Stimulated activated memory B cell treated with anti-CD40 and anti-IgM and Interleukin-4, amounts not matched to agents 10 μg/mL and 1 μg/mL and 100 μg/mL, for 72 hours (primary cell): ENCODE measurements at places on chromosomes 2 and 18.

DNA sequence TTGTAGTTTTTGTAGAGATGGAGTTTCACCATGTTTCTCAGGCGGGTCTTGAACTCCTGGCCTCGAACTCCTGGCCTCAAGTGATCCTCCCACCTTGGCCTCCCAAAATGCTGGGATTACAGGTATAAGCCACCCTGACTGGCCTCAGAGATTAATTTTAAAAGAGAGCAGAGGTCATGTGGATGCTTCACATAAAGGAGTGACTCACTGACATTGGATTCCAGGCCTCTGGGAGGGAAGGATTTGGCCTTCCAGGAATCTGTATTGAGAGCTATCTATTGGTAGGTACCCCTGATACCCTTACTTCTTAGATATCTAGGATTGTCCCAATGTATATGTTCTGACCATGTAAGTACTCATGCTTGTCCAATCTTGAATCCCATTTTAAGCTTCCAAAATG, 138.4 kb downstream of the FAM161A start:
- no peak overlapping the region for H3K27ac ChIP-seq
- no peak overlapping the region for H3K4me3 ChIP-seq
- peaks cover 11% of the 10 kb centered on the region for H3K27me3 ChIP-seq
- no peaks in the 10 kb centered on the region for H3K36me3 ChIP-seq
- H3K4me1 ChIP-seq = no peaks in the 10 kb centered on the region
- no peak for ATAC-seq

GRCh38 chr2:6926071-6926732, 9.0 kb downstream of the RNF144A start:
- no peak overlapping the region for H3K27ac ChIP-seq
- no peak for ATAC-seq
- H3K36me3 ChIP-seq = peaks cover 10% of the 10 kb centered on the region

DNA sequence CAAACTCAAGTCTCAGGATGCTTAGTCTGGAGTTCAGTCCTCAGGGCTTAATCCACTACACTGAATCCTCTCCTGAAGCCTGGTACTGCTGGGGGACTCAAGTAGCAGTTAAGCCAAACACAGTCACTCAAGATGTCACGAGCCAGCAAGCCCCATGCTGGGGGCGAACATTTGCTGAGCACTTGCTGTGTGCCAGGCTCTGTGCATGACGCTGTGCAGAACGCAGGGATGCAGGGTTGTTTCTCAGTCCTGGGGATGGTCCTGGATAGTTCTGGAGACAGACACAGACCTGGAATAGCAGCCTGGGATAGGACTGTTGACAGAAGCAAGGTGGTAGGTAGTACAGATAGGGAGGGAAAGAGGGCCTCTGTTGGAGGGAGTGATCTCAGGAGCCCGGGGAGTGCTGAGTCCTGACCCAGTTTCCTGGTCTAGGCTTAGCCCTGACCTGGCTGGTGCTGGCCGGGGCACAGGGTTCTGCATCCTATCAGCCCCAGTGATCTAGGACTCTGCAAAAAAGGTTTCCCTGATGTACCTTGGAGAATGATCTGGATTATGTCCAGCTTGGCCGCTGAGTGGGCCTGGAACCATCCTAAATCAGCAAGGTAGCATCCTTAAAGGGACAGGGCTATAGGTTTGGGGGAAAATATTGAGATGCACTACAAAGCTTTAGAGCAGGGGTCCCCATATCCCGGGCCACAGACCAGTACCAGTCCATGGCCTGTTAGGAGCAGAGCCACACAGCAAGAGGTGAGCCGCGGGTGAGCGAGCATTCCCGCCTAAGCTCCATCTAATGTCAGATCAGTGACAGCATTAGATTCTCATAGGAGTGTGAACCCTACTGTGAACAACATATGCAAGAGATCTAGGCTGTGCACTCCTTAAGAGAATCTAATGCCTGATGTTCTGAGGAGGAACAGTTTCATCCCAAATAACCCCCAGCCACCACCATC, 54.7 kb upstream of the OTOF start:
- H3K27ac ChIP-seq = no peak overlapping the region
- ATAC-seq = no peak
- no peaks in the 10 kb centered on the region for H3K36me3 ChIP-seq
- peaks cover 47% of the 10 kb centered on the region for H3K27me3 ChIP-seq

GRCh38 chr2:197972061-197972460, 167.7 kb downstream of the PLCL1 start:
- no peak for ATAC-seq
- H3K4me1 ChIP-seq = no peaks in the 10 kb centered on the region
- no peaks in the 10 kb centered on the region for H3K27me3 ChIP-seq

DNA sequence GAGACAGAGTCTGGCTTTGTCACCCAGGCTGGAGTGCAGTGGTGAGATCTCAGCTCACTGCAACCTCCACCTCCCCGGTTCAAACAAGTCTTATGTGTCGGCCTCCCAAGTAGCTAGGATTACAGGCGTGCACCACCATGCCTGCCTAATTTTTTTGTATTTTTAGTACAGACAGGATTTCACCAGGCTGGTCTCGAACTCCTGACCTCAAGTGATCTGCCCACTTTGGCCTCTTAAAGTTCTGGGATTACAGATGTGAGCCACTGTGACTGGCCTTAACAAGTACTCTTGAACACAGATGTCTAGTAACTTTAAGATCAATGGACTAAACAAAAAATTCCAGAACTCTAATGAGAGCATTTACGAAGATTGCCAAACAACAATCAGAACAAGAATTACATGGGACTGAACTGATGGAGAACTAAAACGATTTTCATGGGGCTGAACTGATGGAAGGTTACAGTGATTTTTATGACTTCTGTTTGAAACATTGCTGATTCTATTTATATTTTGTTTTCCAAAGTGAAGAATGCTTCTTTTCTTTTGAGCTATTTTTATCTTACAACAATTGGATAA, 46.5 kb upstream of the ST3GAL5 start:
- no peaks in the 10 kb centered on the region for H3K36me3 ChIP-seq
- peaks cover 6% of the 10 kb centered on the region for H3K4me1 ChIP-seq
- no peaks in the 10 kb centered on the region for H3K27me3 ChIP-seq
- no peak overlapping the region for H3K27ac ChIP-seq

- H3K4me3 ChIP-seq = no peak overlapping the region
- H3K27ac ChIP-seq = no peak overlapping the region
- peaks cover 6% of the 10 kb centered on the region for H3K4me1 ChIP-seq
- ATAC-seq = no peak
Observed at GRCh38 chr18:55763805-55764204, 175.8 kb upstream of the TCF4 start.

DNA sequence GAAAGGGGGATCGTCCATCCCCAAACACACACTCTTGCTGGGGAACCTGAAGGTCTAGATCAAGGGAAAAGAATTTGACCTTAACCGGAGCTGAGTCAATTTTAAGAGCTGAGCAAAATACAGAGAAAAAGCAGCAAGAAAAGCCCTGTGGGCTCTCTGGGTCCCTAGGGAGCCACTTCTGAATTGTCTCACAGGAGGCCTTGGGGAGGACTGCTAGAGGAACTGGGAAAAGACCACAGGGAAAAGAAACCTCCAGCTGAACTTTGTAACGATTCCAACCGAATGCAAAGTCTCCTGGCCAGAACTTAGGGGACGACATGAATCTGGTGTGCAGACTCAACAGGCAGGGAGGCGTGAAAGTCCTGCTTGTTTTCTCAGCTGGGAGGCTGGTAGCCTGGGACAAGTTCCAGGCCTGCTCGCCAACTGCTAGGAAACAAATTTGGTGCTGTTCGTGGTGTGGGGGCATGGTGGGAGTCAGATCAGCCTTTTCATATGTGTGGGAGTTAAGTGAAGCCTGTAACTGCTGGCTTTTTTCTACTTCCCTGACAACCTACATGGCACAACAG, 644.6 kb upstream of the CNTNAP5 start:
- no peaks in the 10 kb centered on the region for H3K27me3 ChIP-seq
- no peaks in the 10 kb centered on the region for H3K36me3 ChIP-seq
- no peaks in the 10 kb centered on the region for H3K4me1 ChIP-seq
- no peak overlapping the region for H3K27ac ChIP-seq
- H3K4me3 ChIP-seq = no peak overlapping the region

GRCh38 chr2:74632209-74632938, 15.8 kb downstream of the M1AP start:
- H3K4me3 ChIP-seq = no peak overlapping the region
- no peaks in the 10 kb centered on the region for H3K4me1 ChIP-seq
- H3K27me3 ChIP-seq = peaks cover 11% of the 10 kb centered on the region
- H3K36me3 ChIP-seq = no peaks in the 10 kb centered on the region
- no peak overlapping the region for H3K27ac ChIP-seq
- no peak for ATAC-seq

- no peak overlapping the region for H3K27ac ChIP-seq
- no peak for ATAC-seq
- no peak overlapping the region for H3K4me3 ChIP-seq
- H3K4me1 ChIP-seq = no peaks in the 10 kb centered on the region
Observed at GRCh38 chr2:18422432-18423165, 137.9 kb downstream of the RDH14 start.

DNA sequence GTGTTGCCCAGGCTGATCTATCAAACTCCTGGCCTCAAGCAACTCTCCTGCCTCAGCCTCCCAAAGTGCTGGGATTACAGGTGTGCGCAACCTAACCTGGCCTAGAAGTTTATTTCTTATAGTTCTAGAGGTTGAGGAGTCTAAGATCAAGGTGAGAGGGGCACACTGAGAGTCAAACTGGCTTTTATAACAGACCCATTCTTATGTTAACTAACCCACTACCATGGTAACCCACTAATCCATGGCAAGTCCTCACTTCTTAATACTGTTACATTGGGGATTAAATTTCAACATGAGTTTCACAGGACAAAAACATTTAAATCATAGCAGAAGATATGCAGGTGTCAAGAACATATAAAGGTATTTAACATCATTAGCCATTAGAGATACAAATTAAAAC, 50.6 kb downstream of the MDH1 start:
- peaks cover 17% of the 10 kb centered on the region for H3K27me3 ChIP-seq
- H3K4me1 ChIP-seq = peaks cover 4% of the 10 kb centered on the region
- no peak overlapping the region for H3K4me3 ChIP-seq
- H3K27ac ChIP-seq = no peak overlapping the region
- no peaks in the 10 kb centered on the region for H3K36me3 ChIP-seq

DNA sequence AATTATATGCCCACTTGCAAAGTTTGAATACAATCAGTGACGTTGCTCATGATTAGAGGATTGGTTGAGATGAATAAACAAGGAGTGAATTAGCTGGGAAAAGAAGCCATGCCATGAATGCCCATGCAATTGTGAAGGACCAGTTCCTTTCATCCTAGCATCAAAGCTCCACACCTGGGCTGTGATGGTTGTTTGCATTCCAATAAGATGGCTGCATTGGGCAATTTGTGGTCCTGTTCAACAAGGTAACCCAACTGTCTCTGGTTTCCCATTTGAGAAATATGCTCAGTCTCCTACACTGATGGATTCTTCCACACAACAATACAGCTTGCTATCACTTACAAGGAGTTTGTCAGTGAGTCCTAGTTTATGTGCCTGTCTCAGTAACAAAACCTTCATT, 550.2 kb downstream of the STK39 start:
- no peak for ATAC-seq
- no peak overlapping the region for H3K27ac ChIP-seq
- H3K4me1 ChIP-seq = no peaks in the 10 kb centered on the region
- no peaks in the 10 kb centered on the region for H3K36me3 ChIP-seq
- no peaks in the 10 kb centered on the region for H3K27me3 ChIP-seq

- no peak overlapping the region for H3K27ac ChIP-seq
- no peaks in the 10 kb centered on the region for H3K27me3 ChIP-seq
- peaks cover 10% of the 10 kb centered on the region for H3K36me3 ChIP-seq
- no peak overlapping the region for H3K4me3 ChIP-seq
Observed at GRCh38 chr2:207139552-207139951, 26.2 kb downstream of the KLF7 start.

DNA sequence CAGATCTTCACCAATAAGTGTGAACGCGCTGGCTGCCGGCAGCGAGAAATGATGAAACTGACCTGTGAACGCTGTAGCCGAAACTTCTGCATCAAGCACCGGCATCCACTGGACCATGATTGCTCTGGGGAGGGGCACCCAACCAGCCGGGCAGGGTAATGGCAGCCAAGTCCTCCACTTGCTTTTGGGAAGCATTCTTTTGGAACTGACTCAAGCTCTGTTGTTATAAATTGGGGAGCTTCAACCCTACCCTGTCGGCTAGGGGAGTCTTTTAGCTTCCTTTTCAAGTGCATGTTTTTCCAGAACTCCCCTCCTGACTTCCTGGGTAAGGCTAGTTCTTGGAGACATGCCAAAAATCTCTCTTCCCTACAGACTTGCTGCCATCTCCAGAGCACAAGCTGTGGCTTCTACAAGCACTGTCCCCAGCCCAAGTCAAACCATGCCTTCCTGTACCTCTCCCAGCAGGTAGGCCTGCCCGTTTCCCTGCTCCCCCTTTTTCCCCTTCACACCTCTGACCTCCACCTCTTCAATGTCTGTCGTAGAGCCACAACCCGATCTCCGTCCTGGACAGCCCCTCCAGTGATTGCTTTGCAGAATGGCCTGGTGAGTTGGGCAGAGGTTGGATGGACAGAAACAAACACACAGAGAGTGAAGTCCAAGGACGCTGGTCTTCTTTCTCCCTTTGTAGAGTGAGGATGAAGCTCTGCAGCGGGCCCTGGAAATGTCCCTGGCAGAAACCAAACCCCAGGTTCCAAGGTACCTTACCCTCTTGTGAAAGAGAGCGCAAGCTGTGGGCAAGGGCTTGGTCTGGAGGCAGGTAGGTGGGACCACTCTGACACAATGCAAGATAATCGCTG, 1.5 kb downstream of the ZFAND2B start:
- ATAC-seq = no peak
- peak overlapping the region; percentile 55 for H3K4me3 ChIP-seq
- no peaks in the 10 kb centered on the region for H3K27me3 ChIP-seq

- no peak overlapping the region for H3K27ac ChIP-seq
- H3K4me1 ChIP-seq = peaks cover 7% of the 10 kb centered on the region
- ATAC-seq = peak; percentile 24
- H3K36me3 ChIP-seq = no peaks in the 10 kb centered on the region
- no peak overlapping the region for H3K4me3 ChIP-seq
Observed at GRCh38 chr2:240893363-240893844, 2.6 kb downstream of the MAB21L4 start.

- no peak overlapping the region for H3K27ac ChIP-seq
- no peaks in the 10 kb centered on the region for H3K4me1 ChIP-seq
Observed at GRCh38 chr2:230053753-230054478, 14.8 kb downstream of the SLC16A14 start.

GRCh38 chr18:30439174-30439573, 603.4 kb downstream of the DSC3 start:
- no peak for ATAC-seq
- H3K27ac ChIP-seq = no peak overlapping the region
- no peak overlapping the region for H3K4me3 ChIP-seq
- H3K36me3 ChIP-seq = no peaks in the 10 kb centered on the region
